ENCODE measurements at places on chromosomes 2 and 18. TPM values are rescaled to one million over a fixed set of nuclear protein-coding genes. Genes with fewer than 3 reads are reported as not detected.

Gene GBX2
- polyA plus RNA-seq = not detected

- no peaks in the 10 kb centered on the region for H3K4me1 ChIP-seq
- no peak overlapping the region for H3K27ac ChIP-seq
- no peak for DNase-seq
- H3K27me3 ChIP-seq = no peaks in the 10 kb centered on the region
- H3K4me3 ChIP-seq = no peak overlapping the region
- no peaks in the 10 kb centered on the region for H3K36me3 ChIP-seq
These were observed 332.5 kb upstream of the TNP1 start for GRCh38 chr2:217192366-217192765.

DNA sequence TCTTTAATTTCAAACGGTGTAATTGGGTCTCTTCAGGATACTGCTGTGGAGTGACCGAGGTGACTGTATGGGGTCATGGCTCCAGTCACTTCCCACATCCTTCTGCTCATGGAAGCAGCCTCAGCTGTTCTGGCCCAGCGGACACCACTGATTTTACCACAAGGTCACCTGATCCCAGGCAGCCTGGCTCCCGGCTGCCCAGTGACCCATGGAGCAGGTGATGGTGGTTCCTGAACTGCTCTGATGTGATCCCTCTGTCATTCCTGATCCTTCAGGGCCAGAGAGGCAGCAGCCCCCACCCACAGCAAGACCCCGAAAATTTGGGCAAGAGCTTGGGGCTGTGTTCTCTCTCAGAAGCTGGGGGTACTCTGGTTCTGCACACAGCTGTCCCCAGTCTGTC lies 35.5 kb upstream of the HS6ST1 start:
- no peaks in the 10 kb centered on the region for H3K4me1 ChIP-seq
- no peak for DNase-seq
- H3K4me3 ChIP-seq = no peak overlapping the region
- peaks cover 4% of the 10 kb centered on the region for H3K36me3 ChIP-seq

- no peak for DNase-seq
- H3K27ac ChIP-seq = no peak overlapping the region
- H3K4me1 ChIP-seq = no peaks in the 10 kb centered on the region
- H3K27me3 ChIP-seq = no peaks in the 10 kb centered on the region
These were observed 1541.9 kb upstream of the PIK3C3 start for GRCh38 chr18:40413160-40413559.

Gene SF3B6
- polyA plus RNA-seq = 64.6 TPM

GRCh38 chr2:46824611-46825010 lies 91.0 kb downstream of the MCFD2 start:
- no peak overlapping the region for H3K27ac ChIP-seq
- H3K27me3 ChIP-seq = no peaks in the 10 kb centered on the region
- H3K4me1 ChIP-seq = no peaks in the 10 kb centered on the region
- no peak overlapping the region for H3K4me3 ChIP-seq
- no peaks in the 10 kb centered on the region for H3K36me3 ChIP-seq

- no peak overlapping the region for H3K27ac ChIP-seq
- no peaks in the 10 kb centered on the region for H3K36me3 ChIP-seq
- H3K4me3 ChIP-seq = no peak overlapping the region
- H3K27me3 ChIP-seq = no peaks in the 10 kb centered on the region
These were observed 13.0 kb downstream of the HDAC4 start for GRCh38 chr2:239387811-239388210.

Gene TUBB6
- 14.2 TPM for polyA plus RNA-seq

Gene FIGN
- polyA plus RNA-seq = 1.1 TPM

DNA sequence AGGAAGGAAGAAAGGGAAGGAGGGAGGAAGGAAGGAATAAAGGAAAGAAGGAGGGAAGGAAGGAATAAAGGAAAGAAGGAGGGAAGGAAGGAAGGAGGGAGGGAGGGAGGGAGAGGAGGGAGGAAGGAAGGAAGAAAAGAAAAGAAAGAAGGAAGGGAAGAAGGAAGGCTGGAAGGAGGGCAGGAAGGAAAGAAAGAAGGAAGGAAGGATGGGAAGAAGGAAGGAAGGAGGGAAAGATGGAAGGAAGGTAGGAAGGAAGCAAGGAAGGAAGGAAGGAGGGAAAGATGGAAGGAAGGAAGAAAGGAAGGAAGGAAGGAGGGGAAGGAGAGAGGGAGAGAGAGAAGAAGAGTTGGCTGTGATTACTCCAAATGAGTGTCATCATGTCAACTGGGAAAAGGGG lies 190.6 kb downstream of the ACKR3 start:
- no peaks in the 10 kb centered on the region for H3K36me3 ChIP-seq
- no peak overlapping the region for H3K27ac ChIP-seq
- DNase-seq = no peak
- H3K4me3 ChIP-seq = no peak overlapping the region

Gene M1AP
- polyA plus RNA-seq = 0.06 TPM

DNA sequence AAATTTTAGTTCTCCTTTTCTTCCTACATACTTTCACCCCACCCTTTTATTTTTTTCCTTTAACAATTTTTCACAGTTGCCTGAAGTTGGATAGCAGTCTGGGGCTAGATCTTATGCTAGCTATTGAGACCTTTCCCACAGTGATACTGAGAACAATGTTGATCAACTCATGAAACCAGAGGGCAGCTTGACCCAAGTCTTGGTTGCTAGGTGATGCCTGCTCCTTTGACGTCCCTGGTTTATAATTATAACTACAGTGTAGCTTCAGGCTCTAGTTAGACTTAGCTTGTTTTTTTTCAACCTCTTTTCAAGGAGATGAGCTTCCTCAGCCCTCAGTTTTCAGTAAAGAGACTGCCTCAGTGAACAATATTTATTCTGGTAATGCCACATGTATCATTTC lies 648.5 kb downstream of the IRS1 start:
- H3K36me3 ChIP-seq = no peaks in the 10 kb centered on the region
- no peak overlapping the region for H3K27ac ChIP-seq
- no peaks in the 10 kb centered on the region for H3K4me1 ChIP-seq
- no peaks in the 10 kb centered on the region for H3K27me3 ChIP-seq

GRCh38 chr2:37788602-37789209 lies 117.3 kb upstream of the CDC42EP3 start:
- no peak overlapping the region for H3K4me3 ChIP-seq
- DNase-seq = no peak
- H3K27me3 ChIP-seq = no peaks in the 10 kb centered on the region

Gene SLC4A5
- 0.15 TPM for polyA plus RNA-seq

GRCh38 chr2:161077367-161078210 lies 82.6 kb upstream of the TANK start:
- no peaks in the 10 kb centered on the region for H3K4me1 ChIP-seq
- H3K4me3 ChIP-seq = no peak overlapping the region
- no peaks in the 10 kb centered on the region for H3K27me3 ChIP-seq
- peak overlapping the region; percentile 57 for H3K27ac ChIP-seq

DNA sequence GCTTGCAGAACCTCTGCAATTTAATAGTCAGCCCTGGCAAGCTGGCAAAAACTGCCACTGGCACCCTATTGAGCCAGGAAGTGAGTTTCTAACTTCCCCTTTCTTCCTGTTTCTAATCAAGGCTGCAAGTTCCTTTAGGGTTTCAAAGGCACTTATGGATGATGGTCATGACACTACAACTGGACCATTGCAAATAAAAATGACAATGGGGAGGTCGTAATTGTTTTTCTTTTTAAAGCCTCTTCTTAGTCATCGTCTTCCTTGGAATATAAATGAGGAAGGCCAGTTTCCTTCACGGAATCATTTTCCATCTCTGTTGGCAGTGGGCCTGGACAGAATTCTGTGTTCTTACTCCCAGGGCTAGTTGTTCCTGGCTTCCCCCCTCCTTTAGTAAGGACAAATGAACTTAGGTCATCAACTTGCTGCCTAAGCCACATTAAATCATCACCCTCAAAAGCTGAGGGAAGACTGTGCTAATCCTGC lies 35.8 kb downstream of the SH3RF3 start:
- H3K27me3 ChIP-seq = no peaks in the 10 kb centered on the region
- H3K4me3 ChIP-seq = no peak overlapping the region
- no peak for DNase-seq
- H3K27ac ChIP-seq = no peak overlapping the region
- H3K36me3 ChIP-seq = no peaks in the 10 kb centered on the region

DNA sequence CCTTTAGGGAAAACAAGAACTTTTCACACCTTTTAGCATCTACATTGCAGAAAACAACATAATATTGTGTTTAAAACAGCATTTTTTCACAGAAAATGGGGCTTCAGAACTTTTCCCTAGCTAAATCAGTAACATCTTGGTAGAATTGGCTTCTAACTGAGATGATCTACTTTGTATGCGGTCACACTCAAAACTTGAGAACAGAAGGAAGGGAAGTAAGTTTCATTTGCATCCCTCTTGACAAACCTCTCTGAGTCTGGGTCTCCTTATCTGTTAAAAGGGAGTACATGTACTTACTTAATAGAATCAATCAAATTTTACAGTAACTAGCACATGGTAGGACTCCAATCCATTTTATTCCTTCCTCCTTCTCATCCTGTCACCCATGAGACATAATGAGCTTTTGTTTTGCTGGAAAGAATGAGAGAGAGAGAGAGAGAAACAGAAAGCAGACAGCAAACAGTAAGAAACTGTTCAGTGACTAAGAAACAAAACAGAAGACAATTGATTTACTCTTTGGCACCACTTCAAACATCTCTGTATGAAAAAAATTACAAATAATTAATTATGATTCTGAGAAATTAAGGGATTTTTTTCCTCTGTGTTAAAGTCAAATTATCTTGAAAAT lies 387.3 kb downstream of the SATB2 start:
- no peak overlapping the region for H3K27ac ChIP-seq
- H3K4me3 ChIP-seq = no peak overlapping the region
- no peaks in the 10 kb centered on the region for H3K36me3 ChIP-seq
- H3K27me3 ChIP-seq = no peaks in the 10 kb centered on the region
- no peak for DNase-seq

Gene COL4A4
- polyA plus RNA-seq = 0.80 TPM

GRCh38 chr2:54878182-54878581 lies 154.7 kb downstream of the EML6 start:
- H3K27me3 ChIP-seq = no peaks in the 10 kb centered on the region
- H3K36me3 ChIP-seq = no peaks in the 10 kb centered on the region
- no peak overlapping the region for H3K27ac ChIP-seq
- no peak for DNase-seq
- H3K4me3 ChIP-seq = no peak overlapping the region

GRCh38 chr2:232666051-232666805 lies 30.9 kb upstream of the GIGYF2 start:
- DNase-seq = no peak
- H3K27ac ChIP-seq = no peak overlapping the region

DNA sequence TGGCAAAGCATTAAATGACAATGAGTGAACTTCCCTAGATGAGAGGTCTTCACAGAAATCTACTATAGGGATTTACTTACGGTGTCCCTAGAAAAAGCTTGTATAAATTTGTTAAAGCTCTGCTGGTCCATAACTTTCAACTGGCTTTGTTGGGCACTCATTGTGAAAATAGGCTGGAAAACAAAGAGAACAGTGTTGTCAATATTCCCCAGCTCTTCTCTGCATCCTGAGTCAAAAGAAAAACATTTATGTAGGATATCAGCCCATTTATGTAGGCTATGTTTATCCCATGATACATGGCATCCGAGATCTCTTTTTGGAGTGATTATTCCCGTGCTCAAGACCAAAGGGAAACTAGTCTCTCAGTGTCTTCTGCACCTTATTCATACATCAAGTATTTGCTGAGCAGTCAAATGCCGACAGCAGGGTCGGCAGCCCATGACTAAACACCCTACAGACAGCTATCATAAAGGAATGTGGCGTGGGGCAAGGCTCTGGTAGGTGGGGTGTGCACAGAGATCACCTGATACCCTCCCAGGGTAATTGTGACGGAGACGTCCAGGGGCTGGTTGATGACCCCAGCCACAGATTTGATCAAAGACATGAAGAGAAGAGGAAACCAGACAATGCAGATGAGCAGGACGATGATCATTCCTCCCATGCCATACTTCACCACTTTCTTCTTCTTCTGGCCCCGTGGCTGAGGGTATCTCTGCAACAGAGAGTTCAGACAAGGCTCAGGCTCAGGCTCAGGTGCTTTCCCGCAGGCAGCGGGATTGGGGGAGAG lies 155.9 kb downstream of the NAPG start:
- H3K27me3 ChIP-seq = no peaks in the 10 kb centered on the region
- DNase-seq = no peak
- no peak overlapping the region for H3K27ac ChIP-seq
- H3K36me3 ChIP-seq = no peaks in the 10 kb centered on the region
- H3K4me1 ChIP-seq = no peaks in the 10 kb centered on the region

DNA sequence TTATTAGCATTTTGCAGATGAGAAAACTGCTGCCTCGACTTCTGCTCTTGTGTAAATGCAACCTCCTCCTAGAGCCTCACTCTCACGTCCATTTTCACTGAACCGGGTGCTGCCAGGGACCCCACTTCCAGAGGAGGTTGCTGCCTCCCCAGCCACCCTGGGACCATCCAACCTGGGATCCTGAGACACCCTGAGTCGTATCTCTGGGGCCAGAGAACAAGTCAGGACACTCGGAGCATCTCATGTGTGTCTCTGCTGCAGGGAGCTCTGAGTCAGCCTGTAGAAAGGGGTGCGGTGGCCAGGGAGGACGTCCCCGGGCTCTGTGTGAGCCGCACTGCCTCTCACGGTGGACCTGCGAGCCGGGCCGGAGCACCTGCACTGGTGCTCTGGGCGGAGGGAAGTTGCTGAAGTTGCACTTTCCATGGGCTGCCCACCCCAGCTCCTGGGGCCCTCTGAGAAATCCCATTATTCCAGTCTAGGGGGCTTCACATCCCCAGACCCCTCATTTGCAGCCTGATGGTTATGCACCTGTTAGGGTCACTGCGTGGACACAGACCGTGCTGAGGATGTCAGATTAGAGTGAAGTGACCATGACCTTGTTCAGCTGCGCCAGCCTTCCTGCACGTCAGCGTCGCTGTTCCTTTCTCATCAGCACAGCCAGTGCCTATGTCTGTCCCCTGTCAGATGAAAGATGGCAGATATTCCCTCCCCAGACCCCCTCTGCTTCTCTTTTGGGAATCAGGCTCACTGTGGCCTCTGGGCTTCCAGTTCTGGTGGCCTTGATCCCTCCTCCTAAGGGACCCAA lies 230.4 kb downstream of the KLHL29 start:
- H3K27me3 ChIP-seq = no peaks in the 10 kb centered on the region
- no peaks in the 10 kb centered on the region for H3K4me1 ChIP-seq
- H3K27ac ChIP-seq = no peak overlapping the region
- no peaks in the 10 kb centered on the region for H3K36me3 ChIP-seq
- no peak for DNase-seq

Gene SERPINB11
- polyA plus RNA-seq = not detected

- H3K27ac ChIP-seq = no peak overlapping the region
- H3K36me3 ChIP-seq = no peaks in the 10 kb centered on the region
- no peak for DNase-seq
These were observed 16.9 kb upstream of the CD28 start for GRCh38 chr2:203689426-203690116.

GRCh38 chr18:55577812-55578539 lies 10.0 kb downstream of the TCF4 start:
- no peak overlapping the region for H3K27ac ChIP-seq
- no peaks in the 10 kb centered on the region for H3K4me1 ChIP-seq
- DNase-seq = no peak
- no peaks in the 10 kb centered on the region for H3K36me3 ChIP-seq

Gene HNMT
- 63.4 TPM for polyA plus RNA-seq

Gene CNDP1
- polyA plus RNA-seq = 21.1 TPM

- no peak overlapping the region for H3K4me3 ChIP-seq
- DNase-seq = no peak
- no peaks in the 10 kb centered on the region for H3K36me3 ChIP-seq
- H3K4me1 ChIP-seq = no peaks in the 10 kb centered on the region
- H3K27ac ChIP-seq = no peak overlapping the region
These were observed 90.2 kb upstream of the ODC1 start for GRCh38 chr2:10538224-10538894.

Gene SPAG16
- 6.4 TPM for polyA plus RNA-seq
